ENCODE measurements at places on chromosomes 2 and 18.

DNA sequence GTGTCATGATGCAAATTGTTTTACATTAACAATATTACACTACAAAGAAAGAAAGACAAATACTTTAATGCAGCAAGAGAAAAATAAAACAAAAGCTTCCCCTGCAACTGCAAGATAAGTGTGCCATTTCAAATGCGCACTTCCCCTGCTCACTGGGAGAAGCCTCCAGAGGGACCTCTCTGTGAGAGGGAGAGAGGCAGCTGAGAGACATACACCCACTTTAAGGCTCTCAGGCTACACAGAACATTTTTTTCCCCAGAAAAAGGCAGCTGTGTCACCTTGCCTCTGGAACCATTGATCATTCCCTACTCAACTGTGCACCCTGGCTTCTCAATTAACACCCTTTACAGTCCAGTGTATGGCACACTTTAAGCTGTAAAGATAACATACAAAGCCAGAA, 75.2 kb downstream of the DPP4 start:
- no peak for DNase-seq

DNA sequence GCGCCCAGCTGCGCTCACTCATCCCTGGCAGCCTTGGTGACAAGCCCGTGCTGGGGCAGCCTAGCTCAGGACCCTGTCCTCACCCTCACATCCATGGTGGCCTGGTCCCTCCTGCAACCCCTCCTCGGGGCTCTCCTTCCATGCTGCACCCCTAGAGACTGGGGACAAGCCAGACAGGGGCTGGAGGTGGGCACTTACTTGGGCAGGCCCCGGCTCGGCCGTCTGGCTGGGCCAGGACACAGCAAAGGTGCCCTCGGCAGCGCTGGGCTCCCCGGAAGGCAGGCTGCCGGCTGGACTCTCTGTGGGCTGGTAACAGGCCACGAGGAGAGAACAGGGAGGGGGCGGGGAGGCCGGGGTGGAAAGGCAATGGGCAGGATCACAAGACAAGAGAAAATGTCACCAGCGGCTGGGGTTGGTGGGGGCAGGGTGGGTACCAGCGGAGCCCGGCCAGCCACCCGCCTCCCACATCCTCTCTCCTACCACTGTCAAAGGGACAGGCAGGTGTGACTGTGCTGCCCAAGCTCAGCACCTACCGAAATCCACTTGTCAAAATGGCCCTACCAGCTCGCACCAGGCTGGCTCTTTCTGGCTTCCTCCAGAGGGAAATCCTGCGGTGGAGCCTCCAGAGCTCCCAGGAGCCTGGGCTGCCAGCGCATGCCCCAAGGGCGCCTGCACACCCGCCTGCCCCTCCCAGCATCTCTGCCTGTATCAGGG, 54.7 kb downstream of the BIN1 start:
- no peak for DNase-seq

DNA sequence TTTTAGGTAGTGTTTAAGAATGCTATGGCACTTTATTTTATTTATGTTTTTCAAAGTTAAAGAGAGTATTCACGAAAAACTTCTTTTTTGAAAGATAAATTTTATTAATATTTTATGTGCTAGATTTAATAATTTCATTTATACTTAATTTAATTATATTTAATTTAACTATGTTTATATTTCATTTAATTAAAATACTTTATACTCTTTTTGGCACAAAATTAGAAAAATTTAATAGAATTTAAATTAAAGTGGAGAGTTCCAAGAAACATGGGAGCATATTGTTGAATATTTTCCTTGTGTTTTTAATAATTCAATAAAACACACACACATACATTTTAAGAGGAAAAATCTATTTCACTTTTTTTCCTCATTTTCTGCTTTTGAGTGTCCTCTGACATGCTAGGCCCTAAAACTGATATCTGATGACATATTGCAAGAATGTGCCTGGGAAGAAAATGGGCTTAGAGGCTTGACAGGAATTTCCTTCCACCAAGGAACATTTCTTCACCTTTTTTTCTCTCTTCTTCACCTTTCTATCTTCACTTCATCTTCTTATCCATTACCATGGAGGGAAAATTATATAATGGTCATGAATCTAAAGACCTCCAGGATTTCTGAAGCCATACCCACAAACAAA, 15.4 kb downstream of the ARHGAP28 start:
- no peak for DNase-seq

GRCh38 chr18:49819823-49820671, 6.7 kb upstream of the ACAA2 start:
- peak; percentile 72 for DNase-seq

GRCh38 chr2:17270894-17271293, 247.3 kb downstream of the RAD51AP2 start:
- DNase-seq, result peak; percentile 59

- no peak for DNase-seq
Observed at GRCh38 chr2:162623888-162624287, 214.7 kb downstream of the KCNH7 start.

DNA sequence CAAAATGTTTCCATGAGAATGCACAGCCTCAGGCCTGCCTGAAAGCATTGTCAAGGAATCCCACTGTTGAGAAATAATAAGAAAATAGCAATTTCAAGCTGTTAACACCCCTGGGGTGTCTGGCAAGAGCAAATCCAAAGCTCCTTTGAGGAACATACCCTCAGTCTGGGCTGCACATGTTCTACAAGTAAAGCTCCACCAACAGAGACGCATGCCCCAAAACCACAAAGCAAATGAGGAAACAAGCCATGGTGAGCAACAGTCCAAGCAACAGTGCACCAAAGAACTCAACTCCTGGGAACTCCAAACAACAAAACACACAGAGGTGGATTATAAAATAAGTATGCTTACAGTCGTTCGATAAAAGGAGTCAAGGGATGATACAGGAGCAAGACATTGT, 40.3 kb downstream of the CYP27C1 start:
- peak; percentile 22 for DNase-seq

GRCh38 chr18:62606106-62606505, 83.3 kb downstream of the ZCCHC2 start:
- DNase-seq, result no peak

DNA sequence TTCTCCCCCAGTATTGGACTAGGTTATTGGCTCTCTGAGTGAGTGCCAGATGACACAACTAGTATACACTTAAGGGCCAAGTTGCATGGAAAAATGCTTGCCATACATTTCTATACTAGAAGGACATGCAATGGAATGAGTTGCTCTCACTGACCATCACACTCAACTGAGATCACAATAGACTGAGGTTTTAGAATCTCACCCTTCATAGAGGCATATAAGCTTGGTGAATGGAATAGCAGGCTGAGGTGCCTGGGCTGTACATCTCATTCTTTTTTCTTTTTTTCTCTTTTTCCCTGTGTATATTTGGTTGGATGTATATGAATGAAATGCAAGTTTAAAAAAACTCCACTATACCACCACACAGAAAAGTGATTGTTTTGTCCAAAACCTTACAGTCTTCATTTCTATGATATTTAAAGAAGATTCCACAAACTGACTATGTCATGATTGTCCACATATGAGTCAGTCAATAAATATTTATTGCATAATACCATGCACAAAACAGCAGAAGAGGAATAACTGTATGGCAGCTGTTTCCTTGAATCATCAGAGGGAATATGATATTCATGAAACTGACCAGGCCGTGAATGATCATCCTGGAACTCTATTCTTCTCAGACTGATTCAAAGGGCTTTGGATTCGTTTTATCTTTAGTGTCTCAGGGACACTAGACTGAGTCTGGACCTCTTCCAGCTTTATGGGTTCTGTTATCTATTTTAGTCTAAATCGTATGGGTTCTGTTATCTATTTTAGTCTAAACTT, 122.6 kb upstream of the STK17B start:
- DNase-seq, result peak; percentile 74

- DNase-seq, result no peak
Observed at GRCh38 chr2:203077451-203077850, 62.8 kb downstream of the NBEAL1 start.

- no peak for DNase-seq
Observed at GRCh38 chr2:220347626-220348025, 720.2 kb downstream of the SLC4A3 start.

GRCh38 chr2:147420947-147421675, 423.7 kb upstream of the ACVR2A start:
- DNase-seq, result no peak

DNA sequence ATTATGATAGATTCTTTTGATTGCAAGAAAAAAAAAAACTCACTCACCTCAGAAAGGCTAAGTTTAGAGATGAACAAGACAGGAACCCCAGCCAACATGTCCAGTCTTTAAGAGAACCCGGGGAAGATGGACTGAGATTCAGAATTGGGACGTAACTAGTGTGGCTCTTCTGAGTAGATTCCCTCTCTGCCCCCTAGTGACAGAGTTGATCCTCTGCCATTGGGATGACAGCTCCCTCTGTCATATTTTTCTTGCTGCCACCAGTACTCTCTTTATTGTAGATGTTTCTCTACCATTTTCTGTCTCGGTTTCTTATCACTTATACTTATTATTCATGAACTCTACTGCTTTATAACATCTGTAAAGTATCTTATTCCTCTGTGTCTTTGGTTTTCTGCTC, 77.7 kb downstream of the GULP1 start:
- DNase-seq, result peak; percentile 62

- DNase-seq, result no peak
Observed at GRCh38 chr2:10269711-10270610, 32.7 kb upstream of the HPCAL1 start.

DNA sequence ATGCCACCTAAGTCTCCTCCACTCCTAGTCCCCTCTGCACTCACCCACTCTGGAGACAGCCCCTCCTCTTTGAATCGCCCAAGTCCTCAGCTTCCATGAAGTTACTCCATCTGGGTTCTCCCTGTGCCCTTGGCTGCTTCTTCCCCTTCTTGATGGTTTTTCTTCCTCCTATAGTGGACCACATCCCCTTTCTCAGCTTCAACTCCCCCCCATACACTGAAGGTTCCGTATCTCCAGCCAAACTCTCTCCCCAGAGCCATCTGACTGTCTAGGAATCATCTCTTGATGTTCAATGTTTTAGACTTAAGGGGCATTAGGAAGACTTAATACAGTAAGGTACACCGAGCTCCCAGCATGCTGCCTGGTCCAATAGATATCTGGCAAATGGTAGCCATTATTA, 39.6 kb downstream of the EMX1 start:
- no peak for DNase-seq

- DNase-seq, result no peak
Observed at GRCh38 chr2:11348209-11348749, 3.8 kb upstream of the ROCK2 start.

GRCh38 chr18:44149706-44150105, 531.0 kb upstream of the SETBP1 start:
- no peak for DNase-seq

DNA sequence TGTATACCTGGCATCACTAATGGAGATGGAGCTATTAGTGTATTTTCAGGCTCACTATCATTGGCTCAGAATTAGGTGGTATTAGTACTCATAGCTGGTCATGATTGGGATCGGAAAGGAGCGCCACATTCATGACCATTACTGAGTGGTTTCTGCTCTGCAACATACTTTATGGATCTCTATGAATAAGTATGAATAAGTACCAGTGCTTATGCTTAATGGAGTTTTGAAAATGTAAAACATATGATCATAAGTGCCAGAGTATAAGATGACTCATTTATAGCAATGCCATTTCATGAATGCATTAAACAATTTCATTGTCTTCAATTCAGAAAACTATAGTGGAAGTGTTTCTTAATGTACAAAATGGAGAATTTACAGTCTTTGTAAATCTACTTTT, 156.7 kb downstream of the GALNT3 start:
- no peak for DNase-seq

DNA sequence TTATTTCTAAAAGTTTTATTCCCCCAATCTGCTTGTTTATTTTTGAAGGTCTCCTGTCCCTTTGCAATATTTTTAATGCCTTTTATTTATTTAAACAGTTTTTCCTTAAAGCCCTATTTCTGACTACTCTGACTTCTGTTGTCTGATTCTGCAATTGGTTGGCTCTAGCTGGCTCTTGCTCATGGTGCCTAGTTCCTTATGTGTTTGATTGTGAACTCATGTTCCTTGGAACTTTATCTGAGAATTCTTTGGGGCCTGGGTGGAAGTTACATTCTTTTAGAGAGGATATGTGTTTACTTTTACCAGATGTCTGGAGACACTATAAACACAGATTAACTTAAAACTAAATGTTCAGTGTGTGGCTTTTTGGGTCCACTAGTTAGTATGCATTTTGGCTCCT, 175.9 kb downstream of the DYSF start:
- no peak for DNase-seq

DNA sequence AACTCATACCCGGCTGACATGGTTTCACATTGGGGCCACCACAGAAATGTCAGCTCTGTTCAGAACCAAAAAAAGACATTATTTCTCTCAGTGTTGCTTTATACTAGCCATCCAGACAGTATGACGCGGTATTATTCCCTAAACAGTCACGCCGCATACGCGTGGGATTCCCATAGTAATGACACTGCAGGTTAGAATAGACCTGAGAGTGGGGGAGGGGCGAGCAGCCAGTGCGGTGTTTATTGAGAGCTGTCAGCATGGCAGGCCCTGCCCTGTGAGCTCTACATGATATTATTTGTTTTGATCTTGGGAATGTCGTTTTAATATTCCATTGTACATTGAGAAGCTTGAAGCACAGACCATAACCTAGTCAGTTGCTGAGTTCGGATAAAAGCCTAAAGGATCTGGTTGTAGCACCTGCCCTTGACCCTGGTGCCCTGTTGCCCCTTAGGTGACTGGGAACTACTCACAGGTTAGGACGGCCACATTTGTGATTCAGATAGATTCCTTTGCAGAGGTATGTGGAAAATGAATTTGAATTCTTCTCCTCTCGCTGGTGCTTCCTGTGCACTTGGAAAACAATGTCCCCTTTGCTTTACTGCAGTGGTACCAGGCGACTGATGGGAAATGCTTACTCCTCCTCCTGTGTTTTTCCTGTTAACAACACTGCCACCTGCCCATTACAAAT, 150.1 kb downstream of the ARHGAP28 start:
- DNase-seq, result no peak

- no peak for DNase-seq
Observed at GRCh38 chr2:69692424-69692823, 48.9 kb upstream of the AAK1 start.

GRCh38 chr2:119808516-119809147, 48.9 kb downstream of the PTPN4 start:
- DNase-seq, result no peak

DNA sequence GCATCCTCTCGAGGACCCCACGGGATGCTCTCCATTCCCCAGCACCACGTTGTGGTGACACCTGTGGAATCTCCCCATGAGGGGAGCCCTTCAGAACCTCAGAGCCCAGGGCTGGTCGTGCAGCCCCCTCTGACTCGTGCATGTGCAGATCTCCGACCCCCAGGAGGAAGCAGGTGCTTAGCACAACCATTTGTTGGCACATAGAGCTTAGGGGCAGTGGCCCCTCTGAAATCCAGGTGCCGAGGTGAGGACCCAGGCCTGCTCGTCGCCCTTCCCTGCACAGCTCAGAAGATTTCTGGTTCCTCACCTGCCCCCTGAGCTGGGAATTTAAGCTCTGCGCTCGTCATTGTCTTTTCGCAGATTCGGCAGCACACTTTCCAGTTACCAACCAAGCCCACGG, 1.3 kb upstream of the OTOS start:
- no peak for DNase-seq
